ENCODE measurements at places on chromosomes 12 and 14.
A peak's percentile ranks its signal among the peaks of the same experiment; 100 is the strongest.

DNA sequence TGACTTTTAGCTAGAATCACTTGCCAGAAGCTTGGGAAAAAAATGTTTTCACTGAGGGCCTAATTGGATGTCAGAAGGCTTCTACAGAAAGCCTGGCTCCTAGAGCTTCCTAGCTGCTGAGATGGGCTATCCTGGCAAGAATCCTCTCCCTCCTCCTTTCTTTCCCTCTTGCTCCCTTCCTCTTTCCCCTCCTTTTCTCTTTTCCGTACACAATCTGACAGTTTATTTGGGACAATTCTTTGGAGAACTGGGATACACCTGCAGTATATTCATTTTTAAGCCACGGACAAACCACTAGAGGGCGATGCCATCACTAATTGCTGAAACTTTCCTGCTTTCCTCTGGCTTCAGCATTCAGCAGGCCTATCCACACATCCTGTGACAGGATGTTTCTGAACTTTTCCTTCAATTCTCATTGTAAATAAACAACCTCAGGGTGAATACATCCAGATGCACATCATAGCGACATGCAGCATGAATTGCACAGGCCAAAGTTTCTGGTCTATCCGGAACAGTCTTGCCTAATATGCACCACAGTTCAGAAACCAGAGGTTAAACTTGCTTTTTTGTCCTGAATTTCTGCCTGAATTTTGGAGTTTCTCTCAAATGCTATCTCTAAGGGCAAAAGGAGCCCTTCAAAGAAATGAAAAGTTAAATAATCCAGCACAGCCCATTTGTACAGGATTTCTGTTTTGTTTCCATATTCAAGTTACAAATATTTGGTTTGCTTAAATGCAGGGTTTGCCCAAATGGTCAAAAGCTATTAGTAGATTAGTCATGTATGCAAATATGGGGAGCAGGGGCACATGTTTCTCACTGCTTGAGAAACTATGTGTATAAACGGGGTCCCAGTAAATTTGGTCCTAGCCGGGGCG lies 142.8 kb downstream of the PAWR start:
- DNase-seq, result no peak

- no peak for DNase-seq
Measured at GRCh38 chr14:68703093-68703492, 89.8 kb downstream of the ZFP36L1 start.

DNA sequence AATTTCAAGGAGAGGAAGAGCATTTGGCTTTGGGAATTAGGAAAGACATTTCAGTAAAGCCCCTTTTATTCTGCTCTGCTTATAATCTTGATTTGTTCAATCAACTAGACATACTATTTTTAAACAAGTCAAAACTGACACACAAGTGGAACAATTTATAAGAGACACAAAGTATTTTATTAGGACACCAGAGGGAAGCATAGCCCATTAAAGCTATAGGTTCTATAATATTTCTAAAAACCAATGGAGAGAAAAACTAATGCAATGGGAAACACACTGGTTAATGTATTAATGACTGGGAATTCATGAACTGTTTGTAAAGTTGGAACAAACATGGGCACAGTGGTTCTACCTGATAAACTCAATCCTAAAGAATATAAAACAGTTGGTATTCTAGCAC lies 15.3 kb upstream of the CERS5 start:
- DNase-seq, result no peak

- no peak for DNase-seq
Measured at GRCh38 chr14:35114036-35114435, 7.8 kb downstream of the PPP2R3C start.

DNA sequence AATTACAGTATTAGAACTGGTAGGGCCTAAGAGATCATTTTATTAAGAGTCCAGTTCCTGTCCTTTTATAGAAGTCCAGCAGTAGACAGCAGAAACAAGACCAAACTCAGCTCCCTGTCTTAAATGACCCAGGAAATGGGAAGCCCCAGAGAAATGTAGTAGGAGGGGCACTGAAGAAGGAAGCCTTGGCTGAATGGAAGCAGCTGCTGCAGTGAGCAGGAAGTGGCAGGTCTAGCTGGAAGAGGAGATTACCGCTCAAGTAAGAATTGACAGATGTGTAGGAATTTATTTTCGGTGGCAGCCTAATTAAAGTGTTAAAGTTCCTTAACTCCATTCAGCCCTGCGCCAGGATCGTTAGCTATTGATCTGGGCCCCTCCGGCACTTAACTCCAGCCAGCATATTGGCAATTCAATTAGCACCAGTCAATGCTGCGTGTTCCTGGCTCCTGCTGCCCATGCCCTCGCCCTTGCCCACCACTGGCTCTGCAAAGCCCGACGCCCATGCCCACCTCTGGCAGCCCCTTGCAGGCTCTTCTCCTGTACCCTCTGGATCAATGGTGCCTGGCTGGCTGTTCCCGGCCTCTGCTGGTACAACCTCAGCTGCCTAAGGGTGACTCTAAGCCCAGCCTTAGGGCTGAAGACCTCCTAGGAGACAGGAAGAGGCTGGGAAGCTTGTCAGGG lies 21.1 kb downstream of the ZFHX2 start:
- DNase-seq, result no peak

GRCh38 chr12:121064116-121064515 lies 25.1 kb upstream of the OASL start:
- no peak for DNase-seq

- DNase-seq, result peak; percentile 90
Measured at GRCh38 chr12:57229634-57230380, at the start of gene SHMT2. SHMT2 (plus strand) TSS chr12:57229711; CDS start chr12:57229779, 68 bp downstream.

- DNase-seq, result no peak
Measured at GRCh38 chr14:101948666-101949216, 15.6 kb upstream of the DYNC1H1 start.

DNA sequence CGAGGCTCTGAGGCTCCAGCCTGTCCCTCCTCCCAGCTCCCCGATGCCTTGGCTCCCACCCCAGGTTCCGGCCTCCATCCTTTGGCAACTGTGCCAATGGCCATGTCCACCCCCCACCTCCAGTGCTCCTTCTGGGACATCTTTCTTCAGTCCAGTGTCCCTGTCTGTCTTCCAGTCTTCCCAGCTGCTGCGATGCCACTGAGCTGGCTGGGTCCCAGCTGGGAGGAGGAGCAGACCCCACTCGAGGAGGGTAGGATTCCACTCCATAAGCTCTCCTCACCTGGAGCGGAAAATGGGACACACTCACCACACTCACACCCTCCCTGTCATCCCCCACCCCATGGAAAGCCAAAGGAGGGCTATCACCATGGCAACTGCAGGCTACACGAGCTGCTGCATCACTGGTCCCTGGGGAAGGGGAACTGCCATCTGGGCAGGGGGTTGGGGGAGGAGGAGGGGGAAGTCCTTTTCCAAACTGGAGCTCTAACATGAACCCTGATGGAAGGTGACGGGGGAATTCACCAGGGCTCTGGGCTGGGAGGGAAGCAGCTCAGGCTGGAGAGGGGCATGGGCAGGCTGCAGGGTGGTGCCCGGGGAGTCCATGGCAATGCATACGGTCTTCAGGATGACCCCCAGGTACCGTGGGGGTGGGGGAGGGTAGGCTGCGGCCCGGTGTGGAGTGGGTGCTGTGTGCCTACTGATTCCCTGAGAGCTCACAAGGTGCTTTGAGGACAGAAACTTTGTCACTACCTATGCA lies 94.3 kb downstream of the LRRC74A start:
- DNase-seq, result no peak

GRCh38 chr12:32033406-32033805 lies 73.2 kb upstream of the BICD1 start:
- no peak for DNase-seq

GRCh38 chr12:131494741-131495524 lies 216.0 kb upstream of the SFSWAP start:
- no peak for DNase-seq

GRCh38 chr14:69090187-69090789 lies 62.6 kb downstream of the DCAF5 start:
- DNase-seq, result peak; percentile 18

Measured in activated gamma-delta T cell treated with Interleukin-2 at 50 U/mL for 16 hours (primary cell).